Tibial nerve (tissue), 4 donors: ENCODE measurements at places on chromosomes 12 and 14. TPM values are rescaled to one million over a fixed set of nuclear protein-coding genes. Genes with fewer than 3 reads are reported as not detected.

DNA sequence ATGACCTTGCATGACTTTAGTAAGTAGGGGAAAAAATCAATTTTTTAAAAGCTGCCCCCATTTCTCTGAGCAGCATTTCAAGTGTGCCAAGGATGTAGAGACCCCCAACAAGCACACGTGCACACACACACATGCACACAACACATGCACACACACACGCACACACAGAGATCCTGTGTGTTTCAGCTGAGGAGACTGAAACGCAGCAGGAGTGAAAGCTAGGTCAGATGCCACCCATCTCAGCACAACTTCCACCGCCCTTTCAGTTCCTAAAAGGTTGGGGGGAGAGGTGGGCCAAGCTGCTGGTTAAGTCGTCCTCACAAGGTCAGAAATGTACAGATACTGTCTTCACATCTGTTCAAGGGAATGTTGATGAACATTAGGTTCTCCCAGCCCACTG, 13.9 kb downstream of the MYL2 start:
- no peaks in the 10 kb centered on the region for H3K4me1 ChIP-seq
- no peaks in the 10 kb centered on the region for H3K27me3 ChIP-seq
- DNase-seq, result no peak
- H3K4me3 ChIP-seq, result no peak overlapping the region
- H3K36me3 ChIP-seq, result no peaks in the 10 kb centered on the region

PDE3A gene
- 14.1 TPM for total RNA-seq

SLC25A3 gene
- 309 TPM for total RNA-seq

GNPTAB gene
- total RNA-seq, result 36.3 TPM

- H3K27ac ChIP-seq, result no peak overlapping the region
- H3K27me3 ChIP-seq, result no peaks in the 10 kb centered on the region
- H3K36me3 ChIP-seq, result no peaks in the 10 kb centered on the region
- no peak overlapping the region for H3K4me3 ChIP-seq
Measured at GRCh38 chr12:9751204-9752144, 9.2 kb downstream of the CD69 start.

PTPRQ gene
- 1.8 TPM for total RNA-seq

EML5 gene
- 0.87 TPM for total RNA-seq

- no peaks in the 10 kb centered on the region for H3K4me1 ChIP-seq
- DNase-seq, result no peak
- H3K4me3 ChIP-seq, result no peak overlapping the region
- H3K27me3 ChIP-seq, result no peaks in the 10 kb centered on the region
- no peaks in the 10 kb centered on the region for H3K36me3 ChIP-seq
- H3K27ac ChIP-seq, result no peak overlapping the region
Measured at GRCh38 chr12:75842090-75842489, 189.5 kb downstream of the PHLDA1 start.

GRCh38 chr12:9115731-9116559, at the start of gene A2M:
Gene A2M (minus strand): TSS chr12:9115919. CDS start chr12:9115849, 70 bp downstream.
- peak; percentile 28 for DNase-seq
- peak within 1 kb of the TSS; percentile 83 for H3K27ac ChIP-seq
- H3K4me1 ChIP-seq, result peaks cover 5% of the 10 kb centered on the region
- H3K36me3 ChIP-seq, result no peaks in the 10 kb centered on the region
- peak within 1 kb of the TSS; percentile 31 for H3K4me3 ChIP-seq

GRCh38 chr12:55966408-55967281, at the start of gene CDK2:
Gene CDK2 (plus strand): TSS chr12:55966830. CDS start chr12:55967009, 179 bp downstream.
- H3K4me3 ChIP-seq, result peak within 1 kb of the TSS; percentile 51
- H3K27ac ChIP-seq, result peak within 1 kb of the TSS; percentile 88
- no peaks in the 10 kb centered on the region for H3K27me3 ChIP-seq
- H3K36me3 ChIP-seq, result no peaks in the 10 kb centered on the region
- peaks cover 23% of the 10 kb centered on the region for H3K4me1 ChIP-seq

DNA sequence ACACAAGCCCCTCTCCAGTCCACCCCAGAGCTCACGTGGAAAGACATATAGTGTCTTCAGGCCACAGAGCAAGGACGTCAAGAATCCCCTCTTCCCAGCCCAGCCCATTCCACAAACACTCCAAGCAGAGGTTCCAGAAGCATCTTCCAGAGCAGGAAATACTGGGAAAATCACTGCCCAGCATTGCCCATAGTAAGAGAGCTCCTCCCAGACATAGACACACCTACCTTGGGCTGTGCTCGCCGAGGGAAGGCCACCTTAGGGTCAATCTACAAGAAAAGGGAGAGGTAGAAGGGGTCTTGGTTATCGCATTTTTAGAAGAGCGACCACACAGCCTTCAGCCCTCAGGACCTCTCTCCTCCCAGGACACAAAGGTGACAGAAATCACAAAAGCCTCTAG, 4.5 kb downstream of the MSI1 start:
- H3K27me3 ChIP-seq, result peaks cover 35% of the 10 kb centered on the region
- H3K4me1 ChIP-seq, result peaks cover 52% of the 10 kb centered on the region
- no peak overlapping the region for H3K4me3 ChIP-seq
- no peak for DNase-seq
- no peak overlapping the region for H3K27ac ChIP-seq

DNA sequence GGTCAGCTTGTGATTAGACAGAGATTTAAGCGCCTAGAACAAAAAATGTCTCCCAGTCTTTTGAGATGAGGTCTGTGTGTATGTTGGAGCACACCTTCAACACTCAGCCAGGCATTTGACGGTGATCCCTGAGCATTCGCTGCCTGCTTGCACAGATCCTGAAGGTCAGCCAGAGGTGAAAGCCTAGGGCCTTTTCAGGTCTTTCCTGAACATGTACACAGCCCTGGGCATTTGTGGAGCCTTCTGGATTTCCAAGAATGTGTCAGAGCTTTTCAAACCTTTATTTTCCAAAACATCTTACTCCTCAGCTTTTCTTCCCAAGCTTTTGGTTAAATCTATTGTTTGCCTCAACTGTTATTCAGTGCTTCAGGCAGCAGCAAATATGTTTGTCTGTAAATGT, 59.1 kb upstream of the AMN start:
- DNase-seq, result no peak
- no peaks in the 10 kb centered on the region for H3K36me3 ChIP-seq
- H3K4me3 ChIP-seq, result no peak overlapping the region
